Pancreas (tissue), 10 donors: ENCODE measurements at places on chromosomes 5 and 9. TPM values are rescaled to one million over a fixed set of nuclear protein-coding genes. Genes with fewer than 3 reads are reported as not detected.

DNA sequence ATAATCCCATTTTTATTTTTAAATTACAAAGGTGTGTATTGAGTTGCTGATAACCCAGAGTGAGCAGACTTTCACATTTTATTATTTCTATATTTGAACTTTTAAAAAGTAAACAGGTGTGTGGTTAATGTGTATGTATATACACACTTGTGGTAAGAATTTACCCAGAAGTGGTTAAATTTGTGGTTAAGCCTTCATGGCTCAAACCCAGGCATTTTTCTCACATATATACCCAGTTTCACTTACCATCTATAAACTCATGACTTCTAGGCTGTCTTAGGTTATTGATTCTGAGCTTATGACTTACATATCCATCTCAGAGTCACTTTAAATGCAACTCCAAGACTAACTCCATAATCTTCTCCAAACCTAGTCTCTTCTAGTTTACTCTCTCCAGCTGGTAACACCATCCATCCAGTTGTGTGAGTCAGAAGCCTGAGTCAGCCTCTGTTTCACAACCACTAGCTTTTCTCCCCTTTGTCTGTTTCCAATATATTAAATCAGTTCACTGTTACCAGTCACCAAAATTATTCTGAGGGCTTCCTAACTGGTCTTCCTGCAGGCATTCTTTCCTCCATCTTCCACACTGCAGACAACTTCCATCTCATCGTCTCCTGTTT is 20.2 kb downstream of the ZBED3 start:
- H3K4me3 ChIP-seq = no peak overlapping the region
- H3K4me1 ChIP-seq = no peaks in the 10 kb centered on the region
- no peaks in the 10 kb centered on the region for H3K27me3 ChIP-seq
- no peak for DNase-seq

The IL5 gene
- polyA plus RNA-seq = not detected

The GIN1 gene
- polyA plus RNA-seq = 2.2 TPM

DNA sequence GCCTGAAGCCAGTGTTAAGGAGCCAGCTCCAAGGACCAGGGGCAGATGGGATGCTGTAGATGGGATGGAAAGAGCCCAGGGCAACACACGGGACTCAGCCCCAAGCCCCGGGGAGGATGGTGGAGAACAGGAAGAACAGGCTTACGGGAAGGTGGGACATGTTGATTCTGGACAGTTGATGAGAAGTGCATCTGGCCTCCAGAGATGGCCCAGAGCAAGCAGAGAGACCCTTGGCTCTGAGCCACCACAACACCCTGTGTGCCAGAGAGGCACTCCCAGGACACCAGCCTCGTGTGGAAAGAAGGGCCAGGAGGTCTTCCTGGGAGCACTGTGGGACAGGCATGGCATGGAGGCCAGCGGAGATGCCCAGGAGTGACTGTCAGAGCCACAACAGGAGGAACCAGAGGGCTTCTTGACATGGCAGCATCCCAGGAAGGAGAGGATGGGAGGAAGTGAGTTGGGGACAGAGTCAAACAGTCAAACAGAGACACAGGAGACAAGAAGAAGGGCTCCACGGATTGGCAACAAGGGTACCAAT is 156.3 kb upstream of the MVB12B start:
- DNase-seq = no peak
- no peaks in the 10 kb centered on the region for H3K36me3 ChIP-seq
- H3K4me1 ChIP-seq = no peaks in the 10 kb centered on the region
- H3K27me3 ChIP-seq = no peaks in the 10 kb centered on the region

The PPP2CA gene
- polyA plus RNA-seq = 13.5 TPM

DNA sequence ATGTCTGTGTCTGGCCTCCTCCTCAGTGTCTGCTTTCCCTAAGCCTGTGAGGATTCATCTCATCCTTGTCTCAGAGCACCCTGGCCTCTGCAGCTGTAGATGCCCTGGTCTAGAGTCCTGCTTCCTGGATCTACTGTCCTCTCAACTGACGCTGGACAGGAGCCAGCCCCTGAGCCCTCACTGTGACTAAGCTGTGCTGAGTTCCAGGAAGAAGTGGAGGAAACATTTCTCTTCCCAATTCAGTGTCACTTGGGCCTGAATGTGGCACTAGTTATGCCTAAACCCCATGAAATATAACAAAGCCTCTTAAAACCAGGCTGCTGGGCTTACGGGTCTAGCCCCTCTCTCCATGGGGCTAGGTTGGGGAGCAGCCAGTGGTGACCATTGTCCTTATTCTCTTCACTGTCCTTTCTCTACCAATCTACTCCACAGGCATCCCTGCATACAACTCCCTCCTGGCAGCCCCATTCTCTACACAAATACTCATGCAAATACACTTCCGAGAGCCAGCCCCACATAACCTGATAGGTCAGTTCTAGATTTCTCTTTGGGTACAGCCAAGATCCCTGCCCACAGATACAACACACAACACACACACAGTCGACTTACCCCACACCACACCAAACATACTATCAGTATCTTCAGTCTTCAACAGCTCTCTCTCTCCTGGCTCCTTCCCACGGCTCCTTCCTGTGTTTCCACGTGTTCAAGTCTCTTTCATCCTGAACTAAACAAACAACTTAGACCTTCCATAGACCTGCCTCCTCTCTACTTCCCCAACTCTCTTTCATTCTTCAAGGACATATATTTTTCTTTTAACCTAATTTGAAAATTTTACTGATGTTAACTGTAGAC is 220.8 kb downstream of the SNX18 start:
- no peaks in the 10 kb centered on the region for H3K36me3 ChIP-seq
- H3K27ac ChIP-seq = no peak overlapping the region
- no peaks in the 10 kb centered on the region for H3K27me3 ChIP-seq
- H3K4me1 ChIP-seq = no peaks in the 10 kb centered on the region
- H3K4me3 ChIP-seq = no peak overlapping the region

The ANKRD34B gene
- not detected for polyA plus RNA-seq

- DNase-seq = no peak
- no peaks in the 10 kb centered on the region for H3K27me3 ChIP-seq
- no peak overlapping the region for H3K27ac ChIP-seq
- H3K36me3 ChIP-seq = no peaks in the 10 kb centered on the region
- peaks cover 8% of the 10 kb centered on the region for H3K4me1 ChIP-seq
- no peak overlapping the region for H3K4me3 ChIP-seq
These were observed 46.7 kb downstream of the POC5 start for GRCh38 chr5:75670577-75670976.

The IL13 gene
- polyA plus RNA-seq = not detected

The SLIT3 gene
- 1.1 TPM for polyA plus RNA-seq

- peaks cover 15% of the 10 kb centered on the region for H3K4me1 ChIP-seq
- peak overlapping the region; percentile 66 for H3K27ac ChIP-seq
- no peaks in the 10 kb centered on the region for H3K27me3 ChIP-seq
- no peaks in the 10 kb centered on the region for H3K36me3 ChIP-seq
- peak; percentile 70 for DNase-seq
These were observed 343 bp downstream of the KIAA0825 start for GRCh38 chr5:94618029-94618492.

- no peaks in the 10 kb centered on the region for H3K36me3 ChIP-seq
- H3K4me3 ChIP-seq = no peak overlapping the region
- no peaks in the 10 kb centered on the region for H3K27me3 ChIP-seq
- no peak for DNase-seq
These were observed 95.7 kb upstream of the PTGER4 start for GRCh38 chr5:40584054-40584453.

GRCh38 chr5:87347272-87347671 is 65.5 kb downstream of the CCNH start:
- no peak for DNase-seq
- H3K36me3 ChIP-seq = no peaks in the 10 kb centered on the region

GRCh38 chr5:121573721-121574382 is 277.8 kb upstream of the FTMT start:
- H3K4me3 ChIP-seq = no peak overlapping the region
- no peak for DNase-seq
- no peaks in the 10 kb centered on the region for H3K4me1 ChIP-seq
- no peaks in the 10 kb centered on the region for H3K36me3 ChIP-seq
- no peak overlapping the region for H3K27ac ChIP-seq

DNA sequence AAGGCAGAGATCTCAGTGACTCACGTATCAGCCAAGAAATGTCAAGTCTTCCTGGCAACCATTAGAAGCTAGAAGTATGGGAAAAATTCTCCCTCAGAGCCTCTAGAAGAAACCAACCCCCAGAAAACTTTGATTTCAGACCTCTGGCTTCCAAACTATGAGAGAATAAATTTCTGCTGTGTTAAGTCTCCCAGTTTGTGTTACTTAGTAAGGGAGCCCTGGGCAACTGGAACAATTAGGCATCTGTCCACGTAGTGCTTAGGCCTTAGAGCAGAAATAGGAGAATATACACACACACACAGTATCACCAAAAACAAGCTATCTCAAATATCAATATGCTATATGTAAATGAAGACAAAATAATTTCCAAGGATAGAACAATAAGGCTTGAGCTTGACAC is 894.8 kb upstream of the CDH10 start:
- no peaks in the 10 kb centered on the region for H3K36me3 ChIP-seq
- no peaks in the 10 kb centered on the region for H3K27me3 ChIP-seq
- no peak overlapping the region for H3K27ac ChIP-seq
- H3K4me3 ChIP-seq = no peak overlapping the region
- DNase-seq = no peak

DNA sequence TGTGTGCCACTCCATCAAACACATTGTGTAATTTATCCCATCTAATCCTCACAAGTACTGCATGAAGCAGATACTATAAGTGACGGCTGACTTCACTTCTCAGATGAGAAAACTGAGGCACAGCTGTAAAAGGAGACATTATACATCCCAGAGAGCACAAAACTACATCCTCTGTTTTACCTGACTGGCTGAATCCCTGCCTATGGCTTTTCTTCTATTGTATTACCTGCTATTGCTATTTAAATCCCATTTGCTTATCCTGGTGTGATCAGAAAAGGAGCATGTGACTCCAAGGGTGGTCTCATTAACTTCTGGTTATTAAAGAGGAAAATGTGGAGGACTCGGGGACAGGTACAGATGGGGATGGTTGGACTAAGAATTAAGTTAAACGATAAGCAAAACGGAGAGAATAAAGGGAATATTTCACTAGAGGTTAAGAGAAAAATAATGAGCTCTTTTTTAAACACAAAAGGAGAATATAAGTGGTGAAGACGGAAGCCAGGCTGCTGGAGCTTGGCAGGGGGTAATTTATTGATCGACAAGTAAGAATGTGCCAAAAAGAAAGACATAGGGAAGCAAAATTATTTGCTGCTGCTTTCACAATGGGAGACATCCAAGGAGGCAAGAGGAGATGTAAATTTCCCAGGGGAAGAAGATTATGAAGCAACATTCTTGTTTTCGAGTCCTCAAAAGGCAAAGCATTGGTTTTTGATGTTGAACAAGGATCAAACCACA is 155.7 kb upstream of the GPR151 start:
- DNase-seq = no peak
- no peaks in the 10 kb centered on the region for H3K4me1 ChIP-seq
- no peak overlapping the region for H3K27ac ChIP-seq
- H3K36me3 ChIP-seq = no peaks in the 10 kb centered on the region
- no peak overlapping the region for H3K4me3 ChIP-seq

The TAF11L10 gene
- not detected for polyA plus RNA-seq

- H3K4me3 ChIP-seq = no peak overlapping the region
- peak overlapping the region; percentile 67 for H3K27ac ChIP-seq
- peaks cover 8% of the 10 kb centered on the region for H3K36me3 ChIP-seq
- no peaks in the 10 kb centered on the region for H3K27me3 ChIP-seq
- peaks cover 45% of the 10 kb centered on the region for H3K4me1 ChIP-seq
These were observed 27.6 kb downstream of the DAP start for GRCh38 chr5:10733426-10733825.

- no peaks in the 10 kb centered on the region for H3K27me3 ChIP-seq
- no peaks in the 10 kb centered on the region for H3K36me3 ChIP-seq
- no peak for DNase-seq
- H3K4me3 ChIP-seq = no peak overlapping the region
- H3K27ac ChIP-seq = no peak overlapping the region
- peaks cover 4% of the 10 kb centered on the region for H3K4me1 ChIP-seq
These were observed 12.9 kb downstream of the TAS2R1 start for GRCh38 chr5:9617221-9617620.

The CYSRT1 gene
- 0.87 TPM for polyA plus RNA-seq

The ABLIM3 gene
- 2.7 TPM for polyA plus RNA-seq

DNA sequence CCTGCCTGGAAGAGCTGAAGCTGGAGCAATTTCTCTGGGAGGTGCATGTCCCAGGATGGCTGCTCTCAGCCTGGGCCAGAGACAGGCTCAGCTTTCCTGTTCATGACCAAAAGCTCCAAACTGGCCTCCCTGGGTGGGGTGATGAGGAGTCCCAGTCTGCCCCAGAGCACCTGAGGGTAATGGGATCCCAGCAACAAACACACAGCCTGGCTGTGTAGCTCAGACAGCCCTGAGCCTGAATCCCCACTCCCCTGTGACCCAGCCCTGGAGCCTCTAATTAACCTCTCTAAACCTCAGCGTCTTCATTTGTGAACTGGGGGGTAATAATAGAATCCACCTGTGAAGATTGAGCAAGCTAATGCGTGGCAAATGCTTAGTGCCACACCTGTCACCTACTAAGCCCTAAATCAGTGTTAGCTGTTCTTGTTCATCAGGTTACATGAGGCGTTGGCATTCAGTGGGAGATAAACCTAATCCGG is 67.5 kb downstream of the HSPA4 start:
- H3K27me3 ChIP-seq = no peaks in the 10 kb centered on the region
- no peak overlapping the region for H3K4me3 ChIP-seq
- H3K27ac ChIP-seq = no peak overlapping the region
- no peaks in the 10 kb centered on the region for H3K4me1 ChIP-seq
- H3K36me3 ChIP-seq = no peaks in the 10 kb centered on the region
- DNase-seq = no peak

GRCh38 chr9:101093620-101094019 is 65.1 kb downstream of the PLPPR1 start:
- no peak overlapping the region for H3K4me3 ChIP-seq
- DNase-seq = no peak
- no peaks in the 10 kb centered on the region for H3K27me3 ChIP-seq
- H3K36me3 ChIP-seq = no peaks in the 10 kb centered on the region
- H3K4me1 ChIP-seq = no peaks in the 10 kb centered on the region

The UBE2QL1 gene
- polyA plus RNA-seq = 0.72 TPM

The AUH gene
- polyA plus RNA-seq = 18.2 TPM

GRCh38 chr5:170503990-170504596 is at the start of gene KCNIP1:
TSS of gene KCNIP1 (plus strand) at chr5:170504020.
- no peaks in the 10 kb centered on the region for H3K27me3 ChIP-seq
- DNase-seq = peak; percentile 74
- H3K4me1 ChIP-seq = no peaks in the 10 kb centered on the region
- no peak within 1 kb of the TSS for H3K4me3 ChIP-seq

- H3K27ac ChIP-seq = no peak overlapping the region
- H3K4me3 ChIP-seq = no peak overlapping the region
- DNase-seq = no peak
- H3K27me3 ChIP-seq = no peaks in the 10 kb centered on the region
- no peaks in the 10 kb centered on the region for H3K36me3 ChIP-seq
- no peaks in the 10 kb centered on the region for H3K4me1 ChIP-seq
These were observed 5.1 kb upstream of the ORM1 start for GRCh38 chr9:114317665-114318357.

- no peaks in the 10 kb centered on the region for H3K27me3 ChIP-seq
- no peaks in the 10 kb centered on the region for H3K36me3 ChIP-seq
- H3K4me1 ChIP-seq = peaks cover 8% of the 10 kb centered on the region
- no peak overlapping the region for H3K27ac ChIP-seq
- H3K4me3 ChIP-seq = no peak overlapping the region
These were observed 85.6 kb upstream of the ATP10B start for GRCh38 chr5:160937570-160937969.

The ADGRV1 gene
- polyA plus RNA-seq = 6.9 TPM

The EIF4EBP3 gene
- polyA plus RNA-seq = 55.5 TPM
